ENCODE measurements at places on chromosomes 2 and 18.

DNA sequence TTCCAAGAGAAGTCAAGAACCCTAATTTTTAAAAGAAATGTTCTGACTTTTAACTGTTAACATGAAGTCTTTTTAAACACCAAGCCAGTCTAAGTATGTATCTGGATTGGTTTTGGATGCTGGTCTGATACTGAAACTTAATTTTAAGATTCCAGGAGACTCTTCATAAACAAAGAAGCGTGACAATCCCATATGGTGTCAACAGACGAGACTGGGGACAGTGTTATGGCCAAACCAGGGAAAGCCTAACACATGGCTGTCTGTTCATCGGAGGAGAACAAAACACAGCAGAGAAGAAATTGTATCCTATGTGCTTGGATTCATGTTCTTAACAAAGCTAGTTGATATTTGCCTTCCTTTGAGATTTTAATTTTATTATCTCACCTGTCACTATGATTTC, 80.5 kb upstream of the UPP2 start:
- no peak for DNase-seq

GRCh38 chr2:71561441-71562267, 108.3 kb downstream of the DYSF start:
- no peak for DNase-seq

DNA sequence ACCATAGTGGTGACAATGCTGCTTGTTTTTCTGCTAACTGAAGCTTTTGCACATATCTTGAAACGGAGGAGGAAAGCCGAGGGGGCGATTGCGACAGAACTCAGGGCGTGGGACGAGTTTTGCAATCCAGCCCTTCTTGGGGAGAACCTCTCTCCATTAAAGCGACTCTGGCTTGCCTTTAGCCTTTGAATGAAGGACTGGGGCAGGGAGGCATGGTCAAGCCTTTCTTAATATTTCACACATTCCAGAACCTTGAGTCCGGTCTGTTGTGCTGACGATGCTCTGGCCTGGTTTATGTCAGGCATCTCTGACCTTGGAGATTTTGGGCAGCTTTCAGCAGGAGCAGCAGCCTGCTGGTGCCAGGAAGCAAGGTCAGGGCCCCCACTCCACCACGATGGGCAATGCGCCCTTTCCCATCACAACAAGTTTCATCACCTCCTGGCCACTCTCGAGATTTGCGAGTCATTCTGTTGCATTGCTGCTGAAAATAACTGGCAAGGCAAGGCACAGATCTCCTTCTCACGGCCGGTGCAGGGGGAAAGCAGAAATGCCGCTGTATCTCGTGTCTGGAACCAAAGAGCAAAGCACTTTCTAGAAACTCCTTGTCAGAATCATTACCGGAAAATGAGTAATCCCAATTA, 10.8 kb downstream of the EMILIN2 start:
- DNase-seq, result no peak

DNA sequence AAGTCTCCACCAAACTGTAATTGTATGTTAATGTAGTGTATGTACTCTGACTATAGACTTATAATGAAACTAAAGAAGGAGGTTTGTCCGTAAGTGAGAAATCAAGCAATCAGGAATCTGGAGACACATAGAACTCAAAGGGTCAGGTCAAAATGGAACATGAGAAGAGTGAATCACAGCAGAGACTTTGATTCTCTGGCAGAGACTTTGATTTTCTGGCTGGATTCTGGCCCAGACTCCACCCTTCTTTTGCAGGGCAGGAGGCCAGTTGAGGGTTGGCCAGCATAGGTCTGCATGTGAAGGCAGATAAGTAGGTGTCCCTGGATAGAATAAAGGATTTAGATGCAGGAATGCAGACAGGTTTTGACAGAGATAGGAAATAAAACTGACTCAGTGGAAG, 11.0 kb upstream of the NCKAP5 start:
- no peak for DNase-seq

DNA sequence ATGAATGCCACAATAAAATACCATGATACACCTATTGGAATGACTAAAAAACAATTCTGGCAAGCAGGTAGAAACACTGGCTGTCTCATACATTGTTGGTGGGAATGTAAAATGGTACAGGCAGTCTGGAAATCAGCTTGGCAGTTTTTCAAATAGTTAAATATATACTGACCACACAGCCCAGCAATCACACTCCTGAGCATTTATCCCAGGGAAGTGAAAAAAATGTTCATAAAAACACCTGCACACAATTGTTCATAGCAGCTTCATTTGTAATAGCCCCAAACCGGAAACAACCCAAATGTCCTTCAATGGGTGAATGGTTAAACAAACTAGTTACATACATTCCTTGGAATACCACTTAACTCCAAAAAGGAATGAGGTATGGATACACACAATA, 137.2 kb downstream of the TFCP2L1 start:
- no peak for DNase-seq

DNA sequence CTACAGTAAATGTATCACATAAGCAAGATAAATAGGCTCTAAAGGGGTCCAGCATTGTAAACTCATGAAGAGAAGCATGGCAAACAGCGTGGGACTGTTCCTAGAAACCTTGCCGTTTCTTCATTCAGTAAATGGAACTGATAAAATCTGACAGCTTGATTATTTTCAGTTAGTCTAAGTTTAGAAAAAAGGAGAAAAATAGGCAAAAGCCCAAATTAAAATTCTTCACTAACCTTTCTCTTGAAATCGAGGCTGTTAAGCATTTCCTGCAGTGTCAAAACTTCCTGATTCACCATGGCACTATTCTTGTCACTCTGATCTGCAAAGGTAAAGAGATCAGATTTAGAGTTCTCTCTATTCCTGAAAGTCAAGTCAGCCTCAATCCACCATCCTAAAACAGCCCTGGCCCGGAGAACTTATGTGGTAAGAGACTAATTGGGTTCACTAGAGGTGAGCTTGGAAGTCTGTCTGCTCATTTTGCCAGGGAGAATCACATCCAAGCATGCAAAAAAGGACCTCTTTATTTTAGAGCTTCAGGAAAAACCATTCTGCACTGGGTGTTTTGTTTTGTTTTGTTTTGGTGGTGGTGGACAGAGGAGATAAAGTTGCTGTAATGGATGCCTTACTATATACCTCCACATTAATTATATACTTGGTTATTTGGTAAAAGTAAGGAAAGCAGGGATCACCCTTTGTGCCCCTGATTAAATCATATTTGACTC, 52.4 kb upstream of the STAT1 start:
- DNase-seq, result no peak

DNA sequence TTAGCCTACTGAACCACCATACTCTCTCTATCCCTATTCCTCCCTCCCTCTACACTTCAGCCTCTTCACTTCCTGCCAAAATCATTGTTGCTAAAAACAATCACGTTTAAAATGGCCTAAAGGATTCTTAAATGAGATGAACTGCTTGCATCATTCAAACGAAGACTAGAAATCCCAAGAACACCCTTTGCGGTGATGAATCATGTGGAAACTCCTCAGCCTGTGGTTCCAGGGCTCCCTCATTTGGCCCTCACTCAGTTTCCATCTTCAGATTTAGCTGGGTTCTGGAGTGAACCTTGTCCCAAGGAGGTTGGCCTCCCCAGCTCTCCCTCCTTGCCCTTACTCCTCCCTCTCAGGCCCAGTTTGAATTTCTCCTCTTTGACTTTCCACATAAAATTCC, 125.6 kb upstream of the CDC42EP3 start:
- no peak for DNase-seq

- no peak for DNase-seq
Measured at GRCh38 chr18:45590036-45590886, 25.0 kb upstream of the SLC14A2 start.

DNA sequence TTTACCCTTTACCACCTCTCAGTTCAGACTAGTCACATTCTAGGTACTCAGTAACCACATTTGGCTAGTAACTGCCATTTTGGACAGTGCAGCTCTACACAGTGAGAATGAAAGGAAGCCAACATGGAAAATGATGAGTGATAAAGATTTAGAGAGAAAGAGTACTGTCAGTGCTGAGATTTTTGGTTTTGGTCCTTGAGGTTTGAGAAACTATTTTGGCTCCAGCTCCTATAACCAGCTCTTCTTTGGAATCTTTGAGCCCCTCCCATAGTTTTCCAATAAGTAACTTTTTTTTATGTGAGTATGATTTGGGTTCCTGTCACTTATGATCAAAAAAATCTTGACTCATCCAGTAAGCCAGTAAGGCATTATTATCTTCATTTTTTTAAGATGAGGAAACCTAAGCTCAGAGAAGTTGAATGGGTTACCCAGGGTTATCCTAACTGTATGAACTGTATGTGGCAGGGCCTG, 173.0 kb downstream of the BABAM2 start:
- no peak for DNase-seq

DNA sequence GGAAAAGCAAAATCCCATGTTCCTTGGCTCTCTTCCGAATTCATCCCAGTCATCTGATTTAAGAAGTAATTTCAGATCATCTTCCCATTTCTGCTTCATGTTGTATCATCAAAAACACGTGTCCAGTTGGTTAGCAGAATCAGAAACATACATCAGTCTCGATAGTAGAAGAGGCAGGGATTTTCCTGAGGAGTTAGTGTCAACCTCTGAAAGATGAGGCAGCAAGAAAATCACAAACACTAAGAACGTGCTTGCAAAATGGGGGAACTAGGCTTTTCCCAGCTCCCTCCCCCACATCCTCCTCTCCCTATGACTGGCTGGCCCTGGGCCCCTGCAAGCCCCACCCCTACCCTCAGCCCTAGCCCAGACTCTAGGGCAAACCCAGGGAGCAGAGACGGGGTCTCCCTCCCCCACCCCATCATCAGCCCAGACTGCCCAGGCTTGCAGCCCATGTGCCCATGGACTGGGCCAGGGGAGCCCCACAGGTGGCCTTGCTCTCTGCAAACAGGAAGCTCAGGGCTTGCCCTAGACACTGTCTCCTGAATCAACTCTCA, 161.0 kb upstream of the ID2 start:
- peak; percentile 14 for DNase-seq

DNA sequence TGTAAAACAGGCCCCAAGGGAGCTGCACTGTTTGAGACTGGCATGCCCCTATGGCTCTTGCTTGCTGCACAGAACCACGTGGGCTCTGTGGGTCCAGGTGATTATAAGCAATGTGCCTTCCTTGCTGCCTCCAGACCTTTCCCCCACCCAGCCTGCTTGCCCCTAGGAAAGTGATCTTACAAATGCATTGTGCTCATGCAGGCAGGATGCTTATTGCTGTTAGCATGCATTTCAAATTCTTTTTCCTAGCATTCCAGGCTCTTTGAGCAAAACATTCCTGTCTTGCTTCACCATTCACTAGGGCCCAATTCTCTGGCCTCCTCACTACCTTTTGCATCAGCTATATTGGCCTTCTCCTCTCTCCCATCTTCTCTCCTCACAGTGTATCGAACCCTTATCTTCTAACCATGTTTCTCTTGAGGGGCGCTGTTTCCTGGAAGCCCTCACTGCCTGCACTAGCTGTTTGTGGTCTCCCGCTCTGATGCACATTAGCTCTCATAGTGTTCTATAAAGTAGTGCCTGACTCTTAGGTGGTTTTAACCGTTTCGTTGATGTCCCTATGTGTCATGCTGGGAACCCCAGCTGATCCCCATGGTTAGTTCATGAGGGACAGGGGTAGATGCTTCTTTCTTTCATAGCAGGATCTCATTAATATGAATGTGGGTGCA, 152.9 kb upstream of the EPAS1 start:
- DNase-seq, result no peak

DNA sequence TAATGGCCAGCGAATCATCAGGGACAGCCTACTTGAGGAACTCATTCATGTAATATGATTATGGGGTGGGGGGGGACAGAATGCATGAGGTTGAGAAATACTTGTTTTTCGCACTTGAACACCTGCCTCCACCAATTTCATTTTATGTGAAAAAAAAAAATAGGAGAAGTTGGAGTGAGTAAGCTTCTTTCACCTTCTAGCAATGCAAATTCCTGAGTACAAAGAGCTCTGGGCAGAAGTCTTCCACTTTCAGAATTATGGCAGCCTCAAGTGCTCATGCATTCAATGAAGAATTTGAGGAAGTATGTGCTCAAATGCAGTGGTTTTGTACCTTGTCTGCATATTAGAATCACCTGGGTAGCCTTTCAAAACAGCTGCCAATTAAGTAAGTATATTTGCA, 40.1 kb upstream of the GPD2 start:
- no peak for DNase-seq

GRCh38 chr2:178204977-178205376, 10.7 kb downstream of the OSBPL6 start:
- no peak for DNase-seq

DNA sequence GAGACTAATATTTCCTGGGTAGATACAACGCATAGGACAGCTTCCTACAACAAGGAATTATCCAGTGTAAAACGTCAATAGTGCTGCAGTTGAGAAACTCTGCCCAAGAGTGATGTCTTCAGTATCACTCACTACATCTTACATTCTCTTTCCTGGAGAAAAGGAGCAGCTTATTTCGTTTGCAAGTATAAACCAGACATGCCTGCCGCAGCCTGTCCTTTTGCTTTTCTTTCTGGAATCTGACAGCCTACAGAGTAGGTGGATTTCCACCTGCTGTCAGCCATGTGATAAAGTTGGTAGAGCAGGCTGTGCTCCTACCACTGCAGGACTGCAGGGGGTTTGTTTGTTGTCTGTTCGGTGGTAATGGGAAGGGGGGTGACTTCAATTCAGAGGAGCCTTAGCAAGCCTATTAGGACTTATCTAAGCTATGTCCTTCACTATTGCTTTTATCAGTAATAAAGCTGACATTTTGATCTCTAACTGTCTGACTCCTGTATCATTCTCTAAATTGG, 439.1 kb downstream of the GRB14 start:
- DNase-seq, result no peak

- no peak for DNase-seq
Measured at GRCh38 chr2:217282531-217282930, 422.7 kb upstream of the TNP1 start.

Data from NCI-H2081 (cell line).